ENCODE measurements at places on chromosomes 12 and 14.

DNA sequence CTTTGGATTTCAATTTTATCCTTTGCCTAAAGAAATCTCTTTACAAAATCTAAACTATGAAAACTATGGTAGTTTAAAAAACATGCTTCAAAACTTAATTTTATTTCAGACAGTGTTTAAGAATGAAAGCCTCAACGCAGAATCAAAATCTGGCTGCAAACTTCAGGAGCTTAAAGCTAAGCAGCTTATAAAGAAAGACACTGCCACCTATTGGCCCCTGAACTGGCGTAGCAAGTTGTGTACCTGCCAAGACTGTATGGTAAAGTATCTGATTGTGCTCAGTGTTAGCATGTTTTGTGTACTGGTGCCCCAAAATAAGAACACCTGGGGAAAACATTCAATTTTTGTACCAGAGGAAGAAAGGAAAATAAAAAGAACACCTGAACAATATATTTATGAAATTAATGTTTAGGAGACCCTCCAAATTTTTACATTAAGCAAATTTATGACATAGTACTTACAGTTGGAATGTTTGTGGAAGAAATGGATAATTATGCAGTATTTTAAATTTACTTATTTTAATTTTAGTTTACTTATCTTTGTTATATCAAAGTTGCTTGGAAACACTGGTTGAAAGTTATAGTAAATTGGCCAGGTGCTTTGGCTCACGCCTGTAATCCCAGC, 12.2 kb downstream of the UBR7 start:
- DNase-seq, result peak; percentile 72

- DNase-seq, result peak; percentile 34
Measured at GRCh38 chr14:52063052-52063462, 5.8 kb downstream of the NID2 start.

DNA sequence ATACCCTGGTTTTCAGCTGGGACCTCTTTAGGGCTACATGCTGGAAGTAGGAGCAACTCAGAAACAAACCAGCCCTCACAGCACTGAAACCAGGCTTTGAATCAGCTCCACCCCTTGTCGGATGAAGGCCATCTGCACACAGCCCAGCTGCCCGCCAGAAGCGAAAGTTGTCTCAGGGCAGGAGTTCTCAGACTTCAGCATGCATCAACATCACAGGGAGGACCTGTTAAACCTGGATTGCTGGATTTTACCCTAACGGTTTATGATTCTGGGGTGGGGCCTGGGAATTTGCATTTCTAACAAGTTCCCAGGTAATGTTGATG, 10.9 kb downstream of the SYNDIG1L start:
- no peak for DNase-seq

- DNase-seq, result no peak
Measured at GRCh38 chr12:55686366-55687010, 21.2 kb downstream of the ITGA7 start.

DNA sequence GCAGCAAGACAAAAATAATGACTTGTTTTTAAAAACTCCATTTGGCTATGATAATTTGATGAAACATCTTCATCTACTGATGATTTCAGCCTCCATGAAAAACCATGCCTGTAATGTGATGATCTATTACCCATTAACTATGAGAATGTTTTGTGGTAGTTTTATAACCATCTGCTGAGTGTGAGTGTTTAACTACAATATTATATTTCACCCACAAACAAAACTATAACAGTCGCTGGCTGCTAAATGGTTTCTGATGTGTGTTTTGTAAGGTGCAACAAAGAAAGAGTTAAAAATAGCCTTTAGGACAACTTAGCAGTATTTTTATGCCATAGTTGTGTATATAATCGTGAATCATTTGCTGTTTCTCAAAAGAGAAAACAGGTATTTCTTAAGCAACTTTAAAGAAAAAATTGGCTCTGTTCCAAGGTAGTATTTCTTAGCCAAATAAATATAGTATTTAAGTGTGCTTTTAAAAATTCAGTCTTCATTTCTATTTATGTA, 4.9 kb downstream of the PTHLH start:
- DNase-seq, result peak; percentile 72

GRCh38 chr14:96962337-96962736, 165.2 kb downstream of the VRK1 start:
- DNase-seq, result no peak

- DNase-seq, result no peak
Measured at GRCh38 chr12:6033546-6033945, 88.5 kb upstream of the ANO2 start.

- DNase-seq, result peak; percentile 61
Measured at GRCh38 chr14:73567951-73568885, 795 bp upstream of the ACOT2 start.

DNA sequence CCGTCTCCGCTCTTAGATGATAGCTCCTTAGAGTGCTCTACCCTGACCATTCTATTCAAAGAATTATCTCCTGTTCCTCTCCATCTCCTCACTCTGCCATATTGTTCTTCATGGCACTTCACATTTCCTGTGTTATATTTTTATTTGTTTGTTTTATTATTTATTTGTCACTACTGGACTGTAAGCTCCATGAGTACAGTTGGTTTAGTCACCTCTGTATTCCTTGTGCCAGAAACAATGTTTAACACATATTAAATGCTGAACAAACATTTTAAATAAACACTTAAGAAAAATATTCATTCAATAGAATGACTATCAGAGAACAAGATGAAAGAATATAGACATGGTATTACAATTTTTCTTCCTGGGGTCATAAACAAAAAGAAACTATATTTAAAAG, 35.6 kb downstream of the KIAA0586 start:
- DNase-seq, result no peak

- DNase-seq, result peak; percentile 46
Measured at GRCh38 chr14:103520657-103521437, 1.8 kb downstream of the CKB start.

GRCh38 chr12:71682466-71682865, 3.4 kb upstream of the TMEM19 start:
- no peak for DNase-seq

DNA sequence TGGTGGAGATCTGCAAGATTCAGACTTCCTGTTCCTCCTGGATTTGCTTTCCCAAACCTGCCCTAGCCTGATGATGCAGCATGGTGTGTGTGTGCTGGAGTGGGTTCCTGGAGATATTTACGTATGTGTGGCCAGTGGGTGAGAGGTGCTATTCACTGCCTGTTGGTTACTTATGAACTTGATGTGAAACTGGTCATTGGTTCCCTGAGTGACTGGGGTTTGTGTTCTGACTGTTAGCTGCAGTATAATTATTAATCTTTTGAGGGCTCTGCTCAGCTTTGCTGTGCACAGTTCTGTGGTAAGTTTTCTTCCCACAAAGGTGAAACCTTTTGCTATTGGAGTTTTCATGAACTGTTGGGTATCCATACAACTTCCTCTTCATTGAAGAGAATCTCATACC, 541.8 kb upstream of the FBXO33 start:
- no peak for DNase-seq

DNA sequence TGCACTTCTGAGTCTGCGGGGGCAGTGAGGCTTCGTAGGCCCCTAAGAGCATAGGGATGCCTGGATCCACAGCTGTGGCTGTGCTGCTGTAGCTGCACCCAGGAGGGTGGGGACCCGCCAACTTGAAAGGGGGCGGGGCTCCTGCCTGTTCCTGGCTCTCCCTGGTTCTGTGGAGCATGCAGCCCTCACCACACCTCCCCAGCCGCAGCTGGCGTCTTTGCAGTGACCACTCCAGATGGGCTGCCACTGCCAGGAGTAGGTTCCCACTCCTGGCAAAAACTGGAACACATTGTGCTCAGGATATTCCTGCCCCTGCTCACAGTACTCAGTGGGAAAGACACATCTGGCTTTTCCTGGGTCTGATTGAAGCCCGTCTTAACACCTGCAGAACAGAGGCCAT, 35.8 kb downstream of the TIMELESS start:
- DNase-seq, result no peak

DNA sequence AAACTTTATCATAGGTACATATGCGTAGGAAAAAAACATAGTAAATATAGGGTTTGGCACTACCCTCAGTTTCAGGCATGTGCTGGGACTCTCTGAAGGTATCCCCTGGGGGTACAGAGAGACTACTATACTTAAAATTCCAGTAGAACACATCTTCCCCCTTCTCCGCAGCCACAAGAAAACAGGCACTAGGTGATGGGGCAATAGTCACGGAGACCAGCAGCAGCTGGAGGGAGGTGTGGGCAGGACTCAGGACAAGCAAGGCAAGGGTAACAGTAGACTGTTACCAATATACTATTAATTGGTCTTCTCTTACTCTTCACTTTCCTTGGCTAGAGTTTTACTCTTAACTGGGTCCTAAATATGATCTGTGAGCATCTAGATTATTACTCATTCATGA, 4.6 kb upstream of the PAPOLA start:
- no peak for DNase-seq

- DNase-seq, result peak; percentile 8
Measured at GRCh38 chr14:95015046-95015445, 142.3 kb downstream of the DICER1 start.

DNA sequence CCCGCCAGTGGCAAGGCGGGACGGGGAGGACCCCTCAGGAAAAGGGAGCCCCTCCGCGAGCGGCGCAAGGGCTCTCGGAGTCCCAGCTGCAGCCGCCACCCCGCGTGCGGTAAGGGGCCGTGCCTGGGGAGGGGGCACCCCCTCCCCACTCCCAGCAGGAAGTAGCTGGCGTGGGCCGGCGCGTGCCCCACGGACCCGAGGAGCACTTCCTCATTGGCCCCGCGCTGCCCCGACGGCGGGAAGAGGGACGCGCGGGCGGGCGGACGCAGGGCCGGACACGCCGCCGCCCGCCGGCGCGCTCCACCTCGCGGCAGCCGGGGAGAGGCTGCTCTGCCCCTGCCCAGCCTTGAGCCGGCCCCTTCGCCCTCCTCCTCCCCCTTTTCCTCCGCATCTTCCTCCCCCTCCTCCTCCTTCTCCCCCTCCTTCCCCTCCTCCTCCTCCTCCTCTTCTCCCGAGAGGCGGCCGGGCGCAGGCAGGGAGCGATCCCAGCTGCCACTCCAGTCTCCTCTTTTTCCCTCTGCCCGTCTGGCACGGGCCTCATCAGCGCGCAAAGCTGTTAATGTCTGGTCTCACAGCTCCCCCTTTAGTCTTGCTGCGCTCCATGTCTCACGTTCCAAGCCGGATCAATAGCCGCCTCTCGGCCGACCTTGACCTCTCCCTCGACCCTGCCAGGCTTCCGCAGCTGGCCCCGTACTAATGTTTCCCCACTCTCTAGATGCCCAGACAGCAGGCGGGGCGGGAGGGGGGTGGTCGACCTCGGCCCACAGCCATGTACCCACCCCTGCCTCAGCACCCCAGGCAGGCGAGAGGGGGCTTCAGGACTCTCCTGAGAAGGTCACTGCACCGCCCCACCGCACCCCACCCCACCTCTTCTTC, 2.6 kb upstream of the BCL11B start:
- peak; percentile 51 for DNase-seq

- DNase-seq, result peak; percentile 70
Measured at GRCh38 chr12:6867413-6868210, at the start of gene TPI1. Gene TPI1 (plus strand): TSS chr12:6867531. CDS start chr12:6867567, 36 bp downstream.

GRCh38 chr12:71045781-71046180, 112.0 kb downstream of the TSPAN8 start:
- DNase-seq, result peak; percentile 96

GRCh38 chr12:132143336-132144071, 615 bp downstream of the DDX51 start:
- DNase-seq, result no peak

DNA sequence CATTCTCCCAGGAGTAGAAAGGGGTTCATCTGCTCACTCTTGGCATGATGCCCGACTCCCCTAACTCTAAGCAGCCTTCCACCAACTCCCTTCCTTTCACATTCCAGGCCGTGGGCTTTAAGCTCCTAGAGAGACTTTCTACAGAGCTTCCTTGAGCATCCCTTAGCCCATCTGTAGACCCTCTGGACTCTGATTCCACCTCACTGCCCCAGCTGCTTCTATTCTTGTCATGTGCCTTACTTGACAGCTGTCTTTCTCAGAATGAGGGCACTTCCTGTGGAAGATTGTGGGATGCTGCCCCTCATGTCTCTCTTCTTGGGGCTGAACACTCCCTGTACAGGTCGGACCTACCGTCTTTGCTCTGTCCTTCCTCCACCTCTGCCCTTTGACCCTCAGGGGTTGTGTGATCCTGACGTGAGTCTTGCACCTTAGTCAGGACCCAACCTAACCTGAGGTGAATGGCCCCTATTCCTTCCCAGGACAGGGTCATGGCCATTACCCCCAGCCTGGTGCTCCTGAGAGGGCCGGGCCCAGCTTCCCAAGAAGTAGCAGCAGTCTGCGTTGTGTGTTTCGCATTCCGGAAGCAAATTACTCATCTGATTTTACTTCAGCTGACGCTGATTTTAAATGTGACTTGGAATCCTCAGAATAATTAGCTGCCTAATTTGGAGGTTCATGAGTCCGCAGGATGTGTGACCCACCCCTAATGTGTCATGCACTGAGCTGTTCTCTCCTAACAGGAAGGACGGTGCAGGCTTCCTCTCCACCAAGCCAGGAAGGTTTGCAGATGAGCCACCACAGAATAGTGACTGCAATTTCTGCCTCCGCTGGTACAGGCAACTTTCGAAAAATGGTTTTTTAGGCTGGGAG, 2.7 kb upstream of the GALNT6 start:
- DNase-seq, result peak; percentile 93

GRCh38 chr14:103908580-103908979, 19.7 kb upstream of the TDRD9 start:
- no peak for DNase-seq

GRCh38 chr12:93702707-93703315, 25.6 kb downstream of the CRADD start:
- peak; percentile 29 for DNase-seq

- no peak for DNase-seq
Measured at GRCh38 chr12:118742431-118742830, 238.9 kb upstream of the SRRM4 start.

DNA sequence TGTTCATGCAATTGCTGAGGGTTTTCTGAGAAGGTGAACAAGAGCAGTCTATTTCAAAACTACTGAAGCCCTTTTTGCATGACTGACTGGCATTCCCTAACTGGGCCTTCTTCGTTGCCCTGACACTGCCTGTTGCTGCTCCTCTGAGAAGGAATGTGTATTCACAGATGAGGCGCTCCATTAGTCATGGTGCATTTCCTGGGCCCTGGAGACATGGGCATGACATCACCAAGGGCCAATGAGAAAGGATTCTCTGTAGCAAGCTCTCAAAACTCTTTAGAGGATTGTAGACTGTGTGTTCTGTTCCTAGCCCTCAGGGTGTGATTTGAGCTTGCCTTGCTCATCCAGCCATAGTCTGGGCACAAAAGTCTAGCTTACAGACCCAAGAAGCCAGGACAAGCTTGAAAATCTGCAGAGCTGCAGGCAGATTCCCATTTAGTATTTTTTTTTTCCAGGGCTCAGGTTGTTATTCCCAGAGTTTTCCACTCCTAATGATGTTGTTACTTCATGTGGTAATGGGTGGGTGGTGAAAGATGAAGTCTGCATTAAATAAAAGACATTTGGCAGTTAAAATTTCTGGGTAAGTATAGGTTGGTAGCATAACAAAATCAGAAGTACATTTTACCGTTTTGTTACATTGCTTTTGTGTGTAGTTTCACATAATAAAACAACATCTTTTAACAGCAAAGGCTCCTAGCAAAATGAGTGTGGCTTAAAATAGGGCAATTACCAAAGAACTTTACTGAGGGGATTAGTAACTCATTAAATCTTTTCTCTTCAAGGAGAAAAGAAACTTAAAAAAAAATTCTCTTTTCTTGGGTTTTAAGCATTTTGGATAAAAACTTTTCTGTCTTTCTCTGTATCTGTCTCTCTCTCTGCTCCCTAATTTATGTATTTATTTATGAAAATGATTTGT, 318.4 kb downstream of the RAD51B start:
- DNase-seq, result peak; percentile 96

GRCh38 chr12:89528434-89528833, 2.6 kb upstream of the POC1B start:
- no peak for DNase-seq

All from fibroblast of mammary gland (primary cell).